Stimulated activated memory B cell treated with anti-CD40 and anti-IgM and Interleukin-4, amounts not matched to agents 10 μg/mL and 1 μg/mL and 100 μg/mL, for 72 hours (primary cell): ENCODE measurements at places on chromosomes 1 and 21.
A peak's percentile ranks its signal among the peaks of the same experiment; 100 is the strongest.

- ATAC-seq = no peak
Observed at GRCh38 chr1:77037038-77037437, 169.8 kb downstream of the ST6GALNAC5 start.

DNA sequence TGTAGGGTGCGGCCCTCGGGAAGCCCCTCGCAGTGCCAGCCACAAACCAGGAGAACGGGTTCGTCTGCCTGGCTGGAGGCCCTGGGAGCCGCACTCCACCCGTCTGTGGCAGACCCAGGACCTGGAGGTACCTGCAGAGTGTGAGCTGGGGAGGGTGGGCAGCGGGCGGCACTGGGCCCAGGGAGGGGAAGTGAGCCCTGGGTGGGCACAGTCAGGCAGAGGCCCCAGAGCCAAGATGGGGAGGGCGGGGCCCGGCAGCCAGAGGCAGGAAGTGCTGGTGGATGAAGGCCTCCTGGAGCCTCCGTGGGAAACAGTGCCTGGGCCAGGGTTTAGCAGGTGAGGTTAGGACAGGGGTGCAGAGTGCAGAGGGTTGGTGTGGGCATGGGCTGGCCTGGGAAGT is 4.0 kb upstream of the PEX10 start:
- no peak for ATAC-seq

GRCh38 chr1:154629061-154629674 is 21.2 kb upstream of the ADAR start:
- no peak for ATAC-seq

GRCh38 chr1:62687421-62687902 is 724 bp downstream of the DOCK7 start:
- peak; percentile 76 for ATAC-seq

DNA sequence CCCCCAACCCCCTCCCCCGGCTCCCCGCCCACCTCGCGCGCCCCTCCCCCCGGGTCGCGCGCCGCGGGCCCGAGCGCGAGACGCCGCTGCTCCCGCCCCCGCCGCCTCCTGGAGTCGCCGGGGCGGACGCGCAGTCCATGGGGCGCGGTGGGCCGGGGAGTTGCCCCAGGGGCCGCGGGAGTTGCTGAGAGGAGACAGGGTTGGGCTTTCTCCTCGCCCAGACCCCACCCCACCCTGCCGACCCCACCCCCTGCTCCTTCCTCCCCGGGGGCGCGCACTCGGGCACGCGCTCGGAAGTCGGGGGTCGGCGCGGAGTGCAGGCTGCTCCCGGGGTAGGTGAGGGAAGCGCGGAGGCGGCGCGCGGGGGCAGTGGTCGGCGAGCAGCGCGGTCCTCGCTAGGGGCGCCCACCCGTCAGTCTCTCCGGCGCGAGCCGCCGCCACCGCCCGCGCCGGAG is at the start of gene LAMC1:
TSS of gene LAMC1 (plus strand) at position 275 of the 455 bp plus-strand sequence. CDS start 297 bp downstream, outside the sequence.
- ATAC-seq = peak; percentile 74

GRCh38 chr1:197944485-197944884 is 27.3 kb downstream of the LHX9 start:
- no peak for ATAC-seq

DNA sequence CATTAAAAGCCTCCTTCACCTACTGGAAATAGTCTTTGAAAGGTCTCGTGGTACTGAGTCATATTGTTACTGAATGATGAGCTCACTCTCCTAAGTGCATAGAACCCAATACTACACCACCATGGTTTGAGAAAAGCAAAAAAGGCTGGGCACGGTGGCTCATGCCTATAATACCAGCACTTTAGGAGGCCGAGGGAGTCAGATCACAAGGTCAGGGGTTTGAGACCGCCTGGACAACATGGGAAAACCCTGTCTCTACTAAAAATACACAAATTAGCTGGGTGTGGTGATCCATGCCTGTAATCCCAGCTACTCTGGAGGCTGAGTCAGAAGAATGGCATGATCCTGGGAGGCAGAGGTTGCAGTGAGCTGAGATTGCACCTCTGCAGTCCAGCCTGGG is 3.3 kb upstream of the HNRNPCL1 start:
- no peak for ATAC-seq

- no peak for ATAC-seq
Observed at GRCh38 chr1:151259351-151259750, 4.8 kb downstream of the PSMD4 start.

DNA sequence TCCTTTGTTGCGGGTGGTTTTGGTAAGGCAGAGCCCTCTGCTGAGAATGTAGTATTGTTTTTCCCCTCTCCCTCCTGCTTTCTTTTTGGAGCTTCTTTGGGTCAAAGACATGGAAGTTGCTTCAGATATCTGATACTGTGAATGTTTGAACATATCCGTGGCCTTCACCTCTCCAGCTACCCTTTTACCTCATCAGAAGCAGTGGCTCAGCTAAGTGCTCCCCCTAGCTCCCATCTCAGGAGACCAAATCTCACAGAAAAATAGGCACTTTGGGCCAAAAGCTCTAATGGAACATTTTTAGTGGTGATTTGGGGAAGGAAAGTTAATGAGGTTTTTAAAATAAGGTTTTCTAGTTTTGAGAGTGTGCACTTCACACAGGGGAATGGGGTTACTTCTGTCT is 6.3 kb downstream of the TMEM200B start:
- ATAC-seq = no peak

- ATAC-seq = peak; percentile 48
Observed at GRCh38 chr1:26542771-26543451, 13.3 kb downstream of the RPS6KA1 start.

- no peak for ATAC-seq
Observed at GRCh38 chr21:23524685-23525084, 2082.6 kb downstream of the MRPL39 start.

DNA sequence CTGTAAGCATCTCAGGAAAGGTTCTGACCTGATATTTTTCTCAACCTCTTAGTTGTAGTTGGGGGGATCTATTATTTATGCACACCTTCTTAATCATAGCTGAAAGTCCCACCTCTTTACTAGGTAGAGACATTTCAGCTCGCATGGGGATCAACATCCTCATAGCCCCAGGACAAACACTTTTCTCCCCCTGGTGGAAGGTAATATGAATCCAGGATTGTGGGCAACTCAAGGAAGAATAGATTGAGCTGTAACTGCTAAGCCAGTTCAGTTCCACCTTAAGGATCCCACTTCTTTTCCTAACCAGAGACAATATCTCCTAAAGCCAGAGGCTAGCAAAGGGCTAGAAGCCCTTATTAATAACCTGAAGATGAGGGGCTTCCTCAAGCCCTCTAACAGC is 25.4 kb upstream of the SMYD3 start:
- no peak for ATAC-seq
